ENCODE measurements at places on chromosomes 12 and 14.

GRCh38 chr12:122227341-122227740 lies 1.5 kb upstream of the DIABLO start:
- DNase-seq, result no peak

- peak; percentile 8 for DNase-seq
Measured at GRCh38 chr12:46711756-46712155, 114.0 kb downstream of the SLC38A4 start.

- no peak for DNase-seq
Measured at GRCh38 chr14:23069413-23069806, 12.1 kb upstream of the CDH24 start.

- no peak for DNase-seq
Measured at GRCh38 chr14:101501341-101501740, 60.0 kb upstream of the DIO3 start.

DNA sequence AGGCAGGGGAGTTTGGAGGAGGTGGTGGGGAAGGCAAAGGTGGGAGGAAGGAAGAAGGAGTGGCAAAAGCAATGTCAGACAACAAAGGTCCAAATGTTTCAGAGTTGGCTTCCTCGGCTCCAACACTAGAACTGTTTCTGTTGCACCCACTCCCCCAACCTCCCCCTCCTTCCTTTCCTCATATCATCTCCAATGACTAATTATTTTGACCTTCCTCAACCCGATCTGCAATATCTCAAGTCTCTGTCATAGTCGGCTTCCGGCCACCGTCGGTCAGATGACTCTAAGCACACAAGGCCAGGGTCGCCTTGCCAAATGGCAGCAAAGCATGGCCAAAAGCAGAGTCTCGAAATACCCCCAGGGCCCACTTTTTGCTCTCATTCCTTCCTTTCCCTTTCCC lies 637.0 kb upstream of the TBX3 start:
- DNase-seq, result no peak

GRCh38 chr12:92971859-92972524 lies 42.9 kb upstream of the EEA1 start:
- peak; percentile 78 for DNase-seq

DNA sequence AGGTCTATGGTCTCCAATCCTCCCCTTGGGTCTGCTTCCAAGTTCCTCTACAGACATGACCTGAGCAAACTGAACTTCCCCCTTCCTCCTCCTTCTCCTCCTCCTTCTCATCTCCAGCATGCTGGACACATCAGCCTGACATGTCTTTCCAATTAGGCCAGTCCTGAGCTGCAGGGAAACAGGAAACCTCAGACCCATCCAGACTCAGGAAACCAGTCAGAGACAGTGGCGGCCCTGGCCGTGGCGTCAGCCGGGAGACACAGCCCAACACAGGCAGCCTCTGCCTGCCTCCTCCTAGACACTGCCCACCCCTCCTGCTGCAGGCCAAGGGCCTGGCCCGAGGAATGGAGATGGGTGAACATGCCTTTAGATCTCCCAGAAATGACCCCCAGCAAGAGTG lies 468.8 kb downstream of the BCL11B start:
- no peak for DNase-seq

Data from astrocyte of the hippocampus (primary cell).